Neural progenitor cell (in vitro differentiated cells): ENCODE measurements at places on chromosomes 5 and 9. TPM values are rescaled to one million over a fixed set of nuclear protein-coding genes. Genes with fewer than 3 reads are reported as not detected.

Gene HTR4
- 0.06 TPM in 1 of 2 replicates, not detected in the other for total RNA-seq

- no peak for DNase-seq
Measured at GRCh38 chr9:8437876-8438275, 638.3 kb upstream of the DMAC1 start.

DNA sequence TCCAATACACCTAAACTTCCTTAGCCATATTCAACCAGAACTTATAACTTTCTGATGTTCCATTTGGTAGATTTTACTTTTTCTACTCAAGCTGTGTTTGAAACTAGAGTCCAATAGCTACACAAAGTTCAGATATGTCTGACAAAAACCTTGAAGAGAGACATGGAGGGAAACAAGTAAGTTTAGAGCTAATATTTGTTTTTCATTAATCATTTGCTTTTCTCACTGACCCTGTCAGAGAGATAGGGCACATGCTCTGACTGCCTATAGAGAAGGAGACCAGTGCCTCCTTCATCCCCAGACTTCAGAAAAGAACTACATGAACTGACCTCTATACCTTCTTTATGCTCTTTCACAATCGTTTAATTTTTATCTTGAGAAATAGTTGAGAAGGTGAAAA, 157.0 kb upstream of the PPP1R2B start:
- no peak for DNase-seq

Gene PCDHGA8
- 2.3 and 3.3 TPM in 2 replicates for total RNA-seq

DNA sequence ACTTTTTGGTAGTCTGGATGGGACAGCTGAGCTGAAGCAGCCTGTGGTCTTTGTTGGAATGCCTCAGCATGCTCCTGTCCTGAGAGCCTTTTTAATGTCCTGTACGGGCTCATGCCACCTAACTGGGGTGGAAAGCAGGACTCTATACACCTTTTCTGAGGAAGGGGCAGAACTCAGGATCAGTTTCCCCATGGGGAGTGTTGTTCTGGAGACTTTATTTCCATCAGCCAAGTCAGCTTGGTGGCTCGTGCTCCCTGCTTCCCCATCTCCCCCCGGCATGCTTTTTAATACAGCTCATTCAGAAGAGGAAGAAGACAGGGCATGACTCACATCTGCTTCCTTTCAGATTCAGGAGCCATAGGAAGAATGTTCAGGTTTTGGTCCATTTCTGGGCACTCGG, 5.1 kb upstream of the SEPTIN8 start:
- no peak for DNase-seq

Gene SEMA4D
- 19.1 and 24.9 TPM in 2 replicates for total RNA-seq

DNA sequence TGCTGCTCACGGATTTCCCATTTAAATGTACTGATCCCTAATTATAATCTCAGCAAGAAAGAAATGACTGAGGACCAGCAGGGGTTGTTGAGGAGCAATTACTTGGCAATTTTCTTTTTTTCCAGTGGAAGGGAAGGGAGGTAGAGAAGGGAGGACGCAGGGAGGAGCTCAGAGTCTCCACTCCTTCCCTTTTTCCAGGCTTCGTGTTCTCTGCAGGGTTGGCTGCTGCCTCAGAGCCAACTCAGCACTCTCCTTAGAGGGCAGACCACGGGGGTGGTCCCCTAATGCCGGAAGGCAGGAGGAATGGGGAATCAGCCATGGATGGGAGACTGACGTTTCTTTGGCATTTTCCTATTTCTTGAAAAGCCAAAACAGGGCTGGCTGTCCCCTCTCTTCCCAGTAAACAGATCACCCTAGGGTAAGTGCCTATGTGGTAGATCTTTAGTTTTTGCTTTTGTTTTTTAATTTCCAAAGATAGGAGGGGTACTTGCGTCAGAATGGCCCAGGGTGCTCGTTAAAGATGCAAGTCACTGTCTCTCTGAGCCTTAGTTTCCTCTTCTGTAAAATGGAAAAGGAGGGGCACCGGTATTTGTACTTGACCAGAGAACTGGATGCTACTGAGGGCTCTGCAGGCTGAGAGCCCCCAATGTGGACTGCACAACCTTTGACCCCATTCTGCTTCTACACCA, 39.6 kb upstream of the LCP2 start:
- DNase-seq = peak; percentile 37

- peak; percentile 51 for DNase-seq
Measured at GRCh38 chr5:28766565-28767158, 1728.3 kb upstream of the CDH9 start.

GRCh38 chr9:69572611-69573010, 99.6 kb downstream of the APBA1 start:
- DNase-seq = no peak
